Iris pigment epithelial cell (primary cell): ENCODE measurements at places on chromosomes 2 and 18.

DNA sequence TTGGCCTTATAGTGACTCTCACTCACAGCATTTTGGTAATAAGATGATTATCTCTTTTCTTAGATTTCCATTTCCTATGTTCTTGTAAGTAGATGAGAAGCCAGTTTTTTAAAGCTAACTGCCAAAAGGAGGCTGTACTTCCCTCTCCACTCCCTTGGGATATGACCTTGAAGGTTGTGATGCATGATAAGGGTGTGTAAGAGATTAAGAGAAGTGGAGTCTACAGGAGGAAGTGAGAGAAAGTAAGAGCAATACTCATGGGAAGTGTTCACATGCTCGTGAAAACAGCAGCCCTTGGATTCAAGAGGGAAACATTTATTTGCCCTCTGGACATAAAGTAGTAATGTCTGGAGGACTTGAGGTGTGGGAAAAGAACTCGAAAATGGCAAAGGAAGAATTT lies 171.5 kb downstream of the EVA1A start:
- no peak for DNase-seq

DNA sequence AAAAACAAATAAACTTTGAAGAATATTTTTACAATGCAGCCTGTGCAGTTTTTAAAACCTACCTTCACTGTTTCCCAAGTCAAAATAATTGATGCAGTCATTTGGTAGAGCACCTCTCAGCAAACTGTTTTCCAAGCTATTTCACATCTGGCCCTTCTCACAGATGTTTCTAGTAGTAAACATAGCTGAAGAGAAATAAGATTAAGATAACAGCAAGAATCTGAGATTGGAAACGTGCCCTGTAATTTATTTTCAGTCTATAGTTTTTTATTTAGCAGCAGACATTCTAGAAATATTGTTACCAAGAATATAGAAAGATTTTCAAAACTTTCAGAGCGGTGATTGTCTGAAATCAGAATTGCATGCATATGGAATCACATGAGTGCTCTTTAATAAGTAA lies 440.2 kb downstream of the TRIB2 start:
- DNase-seq: no peak

GRCh38 chr2:109537565-109538222 lies 76.1 kb downstream of the SEPTIN10 start:
- DNase-seq: peak; percentile 46

DNA sequence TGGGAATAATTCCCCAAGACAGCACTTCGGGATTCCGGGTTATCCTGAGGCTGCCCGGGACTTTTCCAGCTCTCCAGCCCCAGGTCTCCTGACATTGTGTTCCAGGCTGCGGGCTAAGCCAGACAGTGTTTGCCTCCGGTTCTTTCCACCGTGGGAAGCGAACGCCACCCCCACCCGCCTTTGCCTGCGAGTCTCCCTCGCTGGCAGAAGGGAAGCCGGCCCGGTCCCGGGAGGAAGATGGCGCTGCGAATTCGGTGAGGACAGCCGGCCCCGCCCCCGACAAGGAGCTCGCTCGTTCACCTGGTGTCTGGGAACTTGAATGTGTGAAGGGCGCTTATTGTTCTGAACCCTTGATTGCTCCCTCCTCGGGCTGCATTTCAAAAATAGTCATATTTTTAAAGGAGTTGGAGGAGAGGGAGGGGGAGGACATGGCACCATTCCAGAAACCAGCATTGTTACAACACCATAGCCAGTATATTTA lies 2.9 kb downstream of the LRATD1 start:
- DNase-seq: peak; percentile 61

GRCh38 chr2:127771756-127772155 lies 39.2 kb downstream of the WDR33 start:
- DNase-seq: peak; percentile 84

DNA sequence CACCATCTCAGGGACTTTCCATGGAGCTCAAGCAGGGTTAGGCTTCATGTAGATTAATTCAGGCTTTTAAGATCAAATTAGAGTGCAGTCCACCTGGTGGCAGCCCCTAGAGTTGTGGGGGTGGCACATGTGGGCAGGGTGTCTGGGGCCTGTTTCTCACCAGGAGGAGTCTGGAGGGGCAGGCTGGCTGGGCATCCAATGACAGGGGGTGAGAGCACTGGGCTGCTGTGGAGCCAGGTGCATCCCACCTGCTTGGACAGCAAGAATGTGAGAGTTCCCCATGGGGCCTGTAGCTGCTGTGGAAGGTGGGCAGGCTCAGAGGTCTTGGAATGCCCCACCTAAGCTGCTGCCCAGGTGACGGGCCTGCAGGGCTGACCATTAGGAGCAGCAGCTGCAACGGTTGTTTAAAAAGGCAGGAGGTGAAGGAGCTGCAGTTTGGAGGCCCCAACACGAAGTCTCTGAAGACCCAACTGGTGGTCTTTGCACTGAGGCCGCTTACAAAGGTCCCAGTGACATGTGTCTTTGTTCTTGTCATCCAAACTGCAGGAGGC lies 686.3 kb upstream of the HS6ST1 start:
- DNase-seq: no peak
